ENCODE measurements at places on chromosomes 11 and 22.

GRCh38 chr11:63770763-63771162 is 2.2 kb upstream of the ZFTA start:
- DNase-seq, result no peak

DNA sequence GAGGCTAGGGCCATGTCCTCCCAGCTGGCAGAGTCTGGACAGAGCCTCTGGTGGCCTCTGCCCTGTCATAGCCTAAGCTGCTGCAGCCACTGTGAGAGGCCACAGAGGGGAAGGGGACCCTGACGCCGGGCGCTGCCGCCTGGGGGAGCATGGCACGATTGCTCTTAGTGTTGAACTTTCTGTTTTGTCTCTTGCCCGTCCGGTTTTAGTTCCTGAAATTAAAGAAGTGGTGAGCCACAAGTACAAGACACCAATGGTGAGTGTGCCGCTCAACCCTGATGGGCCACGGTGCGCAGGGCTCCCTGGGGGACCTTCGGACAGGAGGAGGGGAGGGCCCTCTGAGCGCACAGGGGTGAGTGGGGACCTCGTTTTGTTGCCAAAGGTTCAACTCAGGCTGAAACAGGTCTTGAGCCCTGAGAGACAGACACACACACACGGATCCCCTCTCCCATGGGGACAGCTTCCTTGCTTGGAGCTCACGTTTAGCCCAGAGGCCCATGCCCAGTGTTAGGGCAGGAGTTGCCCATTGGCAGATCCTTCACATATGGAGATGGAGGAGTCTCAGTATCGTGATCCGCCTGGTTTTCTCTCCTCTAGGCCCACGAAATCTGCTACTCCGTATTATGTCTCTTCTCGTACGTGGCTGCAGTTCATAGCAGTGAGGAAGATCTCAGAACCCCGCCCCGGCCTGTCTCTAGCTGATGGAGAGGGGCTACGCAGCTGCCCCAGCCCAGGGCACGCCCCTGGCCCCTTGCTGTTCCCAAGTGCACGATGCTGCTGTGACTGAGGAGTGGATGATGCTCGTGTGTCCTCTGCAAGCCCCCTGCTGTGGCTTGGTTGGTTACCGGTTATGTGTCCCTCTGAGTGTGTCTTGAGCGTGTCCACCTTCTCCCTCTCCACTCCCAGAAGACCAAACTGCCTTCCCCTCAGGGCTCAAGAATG is 23.8 kb downstream of the MYBPC3 start:
- DNase-seq, result no peak

- DNase-seq, result no peak
Measured at GRCh38 chr11:66603072-66603471, 10.1 kb downstream of the CCS start.

DNA sequence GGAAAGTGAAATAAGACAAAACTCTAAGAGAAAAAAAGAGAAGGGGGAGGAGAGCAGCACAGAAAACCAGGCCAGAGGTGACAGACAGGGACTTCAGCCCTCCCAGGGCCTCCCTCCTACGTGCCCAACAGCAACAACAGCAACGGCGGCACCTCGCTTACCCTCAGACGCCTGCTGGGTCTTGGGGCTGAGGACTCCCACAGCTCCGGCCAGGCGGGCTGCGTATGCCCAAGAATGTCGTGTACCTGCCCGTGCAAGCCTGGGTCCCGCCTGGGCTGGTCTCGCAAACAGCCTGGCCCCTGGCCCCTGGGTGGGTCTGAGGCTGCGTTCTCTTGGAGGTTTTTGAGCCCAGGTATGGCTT is 30.5 kb downstream of the ARAP1 start:
- DNase-seq, result peak; percentile 62

DNA sequence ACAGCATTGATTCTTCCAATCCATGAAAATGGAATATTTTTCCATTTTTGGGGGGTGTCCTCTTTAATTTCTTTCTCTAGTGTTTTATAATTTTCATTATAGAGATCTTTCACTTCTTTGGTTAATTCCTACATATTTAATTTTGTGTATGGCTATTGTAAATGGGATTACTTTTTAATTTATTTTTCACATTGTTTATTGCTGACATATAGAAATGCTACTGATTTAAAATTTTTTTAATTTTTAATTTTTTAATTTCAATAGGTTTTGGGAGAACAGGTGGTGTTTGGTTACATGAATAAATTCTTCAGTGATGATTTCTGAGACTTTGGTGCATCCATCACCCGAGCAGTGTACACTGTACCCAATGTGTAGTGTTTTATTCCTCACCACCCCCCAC is 26.6 kb upstream of the OOSP4B start:
- no peak for DNase-seq
